ENCODE measurements at places on chromosomes 6 and 20.

DNA sequence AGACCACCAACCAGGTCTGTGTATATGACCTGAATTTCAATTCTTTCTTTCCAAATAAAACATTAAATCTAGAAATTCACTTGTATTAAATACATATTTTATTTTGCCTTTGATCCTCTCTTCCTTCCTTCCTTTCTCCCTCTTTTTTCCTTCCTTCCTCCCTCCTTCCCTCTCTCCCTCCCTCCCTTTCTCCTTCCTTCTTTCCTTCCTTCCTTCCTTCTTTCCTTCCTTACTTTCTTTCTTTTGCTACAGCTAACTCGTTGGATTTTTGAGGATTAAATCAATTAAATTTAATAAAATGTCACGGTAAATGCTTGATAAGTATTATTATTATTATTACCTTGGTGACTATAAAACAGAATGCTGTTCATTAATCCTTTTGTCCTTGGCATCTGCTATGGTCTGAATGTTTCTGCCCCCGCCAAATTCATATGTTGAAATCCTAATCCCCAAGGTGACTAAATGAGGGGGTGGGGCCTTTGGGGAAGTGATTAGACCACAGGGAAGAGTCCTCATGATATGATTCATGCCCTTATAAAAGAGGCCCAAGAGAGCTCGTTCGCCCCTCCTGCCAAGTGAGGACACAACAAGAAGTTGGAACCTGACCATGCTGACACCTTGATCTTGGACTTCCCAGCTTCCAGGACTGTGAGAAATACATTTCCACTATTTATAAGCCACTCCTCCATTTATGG, 67.6 kb upstream of the BTBD3 start:
- DNase-seq = peak; percentile 26

GRCh38 chr6:131331151-131331550, 195.9 kb downstream of the AKAP7 start:
- no peak for DNase-seq

DNA sequence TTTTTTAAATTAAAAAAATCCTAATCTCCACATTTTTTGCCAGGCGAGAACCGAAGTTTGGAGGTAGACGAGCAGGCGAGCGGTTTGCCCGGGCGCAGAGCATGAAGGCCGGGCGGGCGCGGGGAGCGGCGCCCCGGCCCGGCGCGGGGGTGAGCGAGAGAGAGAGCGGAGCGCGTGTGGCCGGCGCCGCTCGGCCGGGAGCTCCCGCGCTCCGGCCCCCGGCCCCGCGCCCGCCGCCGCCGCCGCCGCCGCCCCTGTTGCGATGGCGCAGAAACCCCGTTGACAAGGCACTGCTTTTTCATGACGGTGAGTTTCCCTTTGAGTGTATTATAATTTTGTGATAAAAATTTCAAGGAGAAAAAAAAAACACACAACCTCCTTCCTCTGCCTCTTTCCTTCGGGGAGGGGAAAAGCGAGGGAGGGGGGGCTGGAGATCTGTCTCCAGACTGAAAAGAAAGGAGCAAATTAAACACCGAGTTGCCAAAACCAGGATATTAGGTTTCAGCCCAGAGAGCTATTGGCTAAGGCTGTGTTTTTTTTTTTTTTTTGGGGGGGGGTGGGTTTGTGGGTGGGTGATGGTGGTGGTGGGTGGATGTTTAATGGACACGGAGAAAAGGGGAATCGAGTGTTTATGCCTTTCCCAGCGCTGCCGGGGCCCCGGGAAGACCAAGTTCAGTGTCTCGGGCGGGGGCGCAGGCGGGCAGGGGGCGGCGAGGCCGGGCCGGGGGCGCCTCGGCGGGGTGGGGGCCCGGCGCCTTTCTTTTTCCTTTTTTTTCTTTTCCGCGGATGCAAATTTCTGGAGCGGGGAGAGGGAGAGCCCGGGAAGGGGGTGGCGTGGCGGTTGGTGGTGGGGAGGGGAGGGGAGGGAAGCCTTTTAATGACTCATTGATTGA, at the start of gene BICRAL:
Gene BICRAL, plus strand, starts transcription at position 257 of the 893 bp plus-strand sequence. CDS start 39,971 bp downstream, outside the sequence.
- DNase-seq = no peak

DNA sequence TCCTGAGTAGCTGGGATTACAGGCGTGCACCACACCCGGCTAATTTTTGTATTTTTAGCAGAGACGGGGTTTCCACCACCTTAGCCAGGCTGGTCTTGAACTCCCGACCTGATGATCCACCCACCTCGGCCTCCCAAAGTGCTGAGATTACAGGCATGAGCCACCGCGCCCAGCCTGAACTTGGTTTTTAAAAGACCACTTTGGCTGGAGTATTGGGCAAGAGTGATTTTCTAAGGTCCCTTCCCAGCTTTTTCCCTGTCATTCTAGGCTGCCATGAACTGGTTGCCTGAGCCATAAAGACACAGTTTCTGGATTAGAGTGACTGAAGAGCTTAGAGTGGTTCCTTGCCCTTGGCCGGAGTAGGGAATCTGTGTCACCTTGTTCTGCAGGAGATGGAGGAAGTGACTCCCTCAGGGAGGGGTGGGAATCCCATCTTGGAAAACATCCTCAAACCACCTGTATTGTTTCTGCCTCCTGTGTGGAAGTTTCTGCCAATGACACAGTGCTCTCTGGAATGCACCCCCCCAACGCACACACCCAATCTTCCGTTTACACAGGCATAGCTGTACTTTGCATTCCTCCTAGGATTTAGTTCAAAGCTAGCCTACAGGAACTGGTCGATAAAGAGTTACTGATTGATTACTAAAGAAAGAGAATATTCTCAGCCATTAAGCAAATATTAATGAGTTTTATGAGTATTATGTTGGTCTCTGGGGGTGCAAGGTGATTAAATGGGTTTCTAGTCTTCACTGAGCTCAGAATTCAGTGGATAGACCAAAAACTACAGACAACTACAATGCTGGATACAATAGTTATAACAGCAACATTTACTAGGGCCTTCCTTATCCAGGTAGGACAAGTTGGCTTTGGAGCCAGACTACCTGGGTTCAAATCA, 18.2 kb downstream of the BCL2L1 start:
- DNase-seq = no peak

GRCh38 chr6:108998485-108998884, 96.2 kb downstream of the SESN1 start:
- DNase-seq = no peak

DNA sequence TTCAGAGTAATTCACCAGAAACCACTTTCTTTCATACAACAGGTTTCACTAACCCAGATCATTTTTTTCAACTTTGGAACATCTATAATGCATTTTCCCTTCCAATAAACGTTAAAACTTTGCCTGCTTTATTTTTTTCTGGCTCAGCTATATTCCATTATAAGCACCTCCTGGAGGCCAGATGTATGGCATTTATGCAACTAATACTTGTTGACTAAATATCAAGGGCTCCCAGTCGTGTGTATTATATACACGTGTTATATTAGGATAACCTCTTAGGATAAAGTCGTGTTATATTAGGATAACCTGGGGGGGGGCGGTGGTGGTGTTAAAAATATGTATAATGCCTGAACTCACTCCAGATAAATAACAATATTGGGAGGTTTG, 6.7 kb downstream of the OPN5 start:
- DNase-seq = no peak

- DNase-seq = no peak
These were observed 121.4 kb upstream of the TCF21 start for GRCh38 chr6:133767357-133767970.

DNA sequence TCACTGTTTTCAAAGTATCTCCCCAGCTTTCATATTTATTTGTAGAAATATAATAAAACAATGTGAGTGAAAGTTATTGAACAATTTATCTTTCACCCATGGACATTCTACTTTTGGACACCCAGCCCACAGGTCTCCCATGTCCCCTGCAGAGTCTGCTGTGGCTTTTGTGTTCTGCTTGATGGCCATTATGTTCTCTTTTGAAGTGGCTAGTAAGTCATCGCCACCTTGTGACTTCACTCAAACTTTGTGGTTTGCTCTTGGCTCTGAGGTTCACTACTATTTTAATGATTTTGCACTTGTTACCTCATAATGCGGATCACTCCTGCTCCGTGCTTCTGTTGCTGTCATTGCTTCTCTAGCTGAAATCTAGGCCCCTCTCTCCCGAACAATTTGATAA, 10.2 kb upstream of the DEFB113 start:
- no peak for DNase-seq

GRCh38 chr6:116447496-116448011, 13.6 kb upstream of the CALHM6 start:
- DNase-seq = peak; percentile 97

GRCh38 chr20:64192406-64192805, 28.2 kb downstream of the MYT1 start:
- no peak for DNase-seq

DNA sequence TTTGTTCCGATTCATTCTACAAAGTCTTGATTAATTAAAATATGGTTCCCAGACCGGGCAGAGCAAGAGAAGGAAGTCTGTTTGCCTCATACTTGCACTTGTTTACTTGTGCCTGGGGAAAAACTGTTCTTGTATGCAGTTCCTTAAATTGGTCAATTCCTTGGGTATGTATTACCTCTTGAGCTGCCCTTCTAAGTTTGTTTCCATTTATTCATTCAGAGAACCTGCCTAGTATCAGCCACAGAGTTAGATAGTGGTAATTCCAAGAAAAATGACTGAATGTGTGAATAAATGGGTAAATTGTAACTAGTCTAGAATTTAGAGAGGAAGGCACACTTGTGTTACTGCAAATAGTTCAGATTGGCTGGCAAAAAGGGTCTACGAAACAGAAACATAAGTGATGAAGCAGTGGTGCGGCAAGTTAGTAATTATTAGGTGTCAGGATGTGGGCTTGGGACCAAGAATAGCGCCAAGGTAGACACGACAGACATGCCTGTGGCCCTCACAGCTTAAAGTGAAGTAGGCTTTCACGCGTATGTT, 525 bp upstream of the MAK start:
- DNase-seq = no peak

DNA sequence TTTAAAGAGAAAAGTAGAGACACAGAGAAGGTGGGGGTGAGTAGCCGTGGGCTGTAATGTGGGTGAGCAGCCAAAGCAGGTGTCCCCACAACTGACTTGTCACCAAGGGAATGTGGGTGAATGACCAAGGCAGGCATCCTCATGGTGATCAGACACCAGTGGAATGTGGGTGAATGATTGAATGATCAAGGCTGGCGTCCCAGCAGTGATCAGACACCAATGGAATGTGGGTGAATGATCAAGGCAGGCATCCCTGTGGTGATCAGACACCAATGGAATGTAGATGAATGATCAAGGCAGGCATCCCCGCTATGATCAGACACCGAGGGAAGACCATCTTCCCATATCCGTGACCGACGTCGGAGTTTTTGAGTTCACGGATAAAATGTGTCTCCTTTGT, 49.8 kb upstream of the OR14J1 start:
- no peak for DNase-seq

DNA sequence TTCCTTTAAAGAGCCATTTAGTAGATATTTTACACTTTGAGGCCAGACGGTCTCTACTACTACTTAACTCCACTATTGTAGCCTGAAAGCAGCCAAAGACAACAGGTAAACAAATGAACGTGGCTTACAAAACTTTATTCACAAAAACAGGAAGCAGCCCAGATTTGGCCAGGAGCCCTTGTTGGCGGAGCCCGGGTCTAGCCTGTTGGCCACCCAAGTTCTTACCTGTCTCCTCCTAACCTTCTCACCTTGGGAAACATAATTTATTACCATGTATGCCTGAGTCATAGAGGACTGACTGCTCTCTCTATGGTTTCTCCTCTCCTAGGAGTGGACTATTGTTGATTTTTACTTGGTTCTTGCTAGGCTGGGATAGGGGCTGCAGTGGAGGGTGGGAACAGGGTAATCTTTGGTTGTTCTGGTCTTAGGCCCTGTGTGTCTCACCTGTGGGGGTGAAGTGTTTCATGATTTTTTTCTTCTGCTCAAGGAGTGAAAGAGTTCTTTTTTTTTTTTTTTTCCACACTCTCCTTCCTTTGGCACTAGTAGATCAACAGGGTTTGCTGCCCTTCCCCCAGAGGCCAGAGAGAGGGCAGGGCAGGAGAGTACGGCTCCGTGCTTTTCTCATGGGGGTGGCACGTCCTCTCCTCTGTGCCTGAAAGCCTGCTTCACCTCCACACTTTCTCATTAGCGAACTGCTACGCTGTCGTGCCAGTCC, 90.0 kb downstream of the RPP40 start:
- DNase-seq = no peak

DNA sequence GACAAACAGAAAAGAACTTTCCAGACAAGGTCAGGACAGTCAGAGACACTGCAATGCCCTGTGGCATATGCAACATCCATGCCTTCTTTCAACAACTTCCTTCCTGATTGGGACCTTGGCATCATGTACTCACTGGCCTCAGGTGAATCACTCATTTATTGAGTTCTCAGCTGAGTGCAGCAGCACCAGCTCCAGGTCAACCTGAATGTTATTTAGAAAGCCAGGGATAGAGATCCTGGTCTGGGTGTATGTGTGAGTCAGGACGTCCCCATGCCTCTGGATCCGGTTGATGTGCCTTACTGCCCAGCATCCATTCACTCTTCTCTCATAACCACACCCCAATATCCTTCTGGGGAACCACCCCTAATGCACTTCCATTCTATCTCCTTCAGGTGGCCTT, 54.4 kb downstream of the SNRNP48 start:
- DNase-seq = no peak

DNA sequence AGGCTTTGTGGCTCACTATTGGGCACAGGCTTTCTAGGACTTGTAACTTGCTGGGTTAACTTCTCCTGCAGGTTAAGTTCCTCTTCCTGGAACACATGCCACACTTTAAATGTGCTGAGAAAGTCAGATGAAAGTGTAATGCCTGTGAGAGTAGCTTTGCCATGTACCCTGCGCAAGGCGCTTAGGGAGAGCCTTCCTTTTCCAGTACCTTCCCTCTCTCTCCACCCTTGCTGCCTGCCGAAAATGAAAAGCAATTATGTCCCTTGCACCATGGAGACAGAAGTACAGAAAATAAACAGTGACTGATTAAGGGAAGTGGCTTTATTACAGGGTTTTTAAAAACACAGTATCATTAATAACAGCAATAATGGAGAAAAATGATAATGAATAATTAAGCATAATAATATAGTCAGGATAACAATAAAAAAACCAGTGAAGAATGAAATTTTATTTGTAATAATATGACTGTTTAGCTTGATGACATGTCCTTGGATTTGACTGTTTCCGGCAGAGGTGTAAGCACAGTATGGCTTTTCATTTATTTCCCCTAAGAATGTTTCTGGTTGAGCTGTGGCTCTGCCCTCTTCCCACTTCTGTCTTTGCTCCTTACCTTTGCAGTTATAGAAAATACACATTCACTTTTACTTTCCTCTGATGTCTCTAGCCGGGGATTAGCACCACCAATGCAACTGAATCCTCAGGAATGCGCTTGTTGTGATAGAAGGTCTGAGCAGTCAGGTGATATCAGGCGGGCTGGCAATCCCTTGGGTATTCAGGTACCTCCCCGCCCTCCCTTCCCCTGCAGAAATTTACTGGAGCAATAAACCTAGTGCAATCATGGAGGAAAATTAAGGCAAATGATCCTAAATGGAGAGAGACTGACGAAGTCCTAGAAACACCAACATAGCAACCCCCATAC, 472.3 kb upstream of the CITED2 start:
- no peak for DNase-seq

DNA sequence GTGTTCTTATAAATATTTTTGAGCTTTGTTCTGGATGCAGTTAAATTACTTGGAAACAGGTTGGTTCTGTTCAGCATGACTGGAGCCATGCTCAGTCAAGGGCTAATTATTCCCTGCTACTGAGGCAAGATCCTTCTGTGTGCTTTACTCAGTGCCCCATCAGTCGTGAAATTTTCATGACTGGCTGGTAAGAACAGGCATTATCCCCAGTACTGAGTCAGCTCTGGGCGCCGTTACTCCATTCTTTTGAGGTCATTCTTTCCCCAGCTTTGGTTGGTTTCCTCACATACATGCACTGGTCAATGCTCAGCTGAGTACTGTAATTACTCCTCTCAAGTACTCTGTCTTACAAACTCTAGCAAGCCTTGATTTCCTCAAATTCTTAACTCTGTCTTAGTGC, 71.3 kb downstream of the CDKAL1 start:
- DNase-seq = peak; percentile 16
